Uterus (tissue), 4 donors: ENCODE measurements at places on chromosomes 7 and 10. TPM values are rescaled to one million over a fixed set of nuclear protein-coding genes. Genes with fewer than 3 reads are reported as not detected.

- peak; percentile 56 for DNase-seq
- H3K36me3 ChIP-seq: no peaks in the 10 kb centered on the region
- peak overlapping the region; percentile 75 for H3K27ac ChIP-seq
- no peaks in the 10 kb centered on the region for H3K4me1 ChIP-seq
- H3K27me3 ChIP-seq: no peaks in the 10 kb centered on the region
Measured at GRCh38 chr7:102914585-102914984, 1.8 kb downstream of the LRRC17 start.

GRCh38 chr7:98974906-98975816, 96.8 kb downstream of the TRRAP start:
- DNase-seq: no peak
- H3K27ac ChIP-seq: no peak overlapping the region
- no peaks in the 10 kb centered on the region for H3K36me3 ChIP-seq
- no peaks in the 10 kb centered on the region for H3K4me1 ChIP-seq
- H3K4me3 ChIP-seq: no peak overlapping the region

- H3K27ac ChIP-seq: no peak overlapping the region
- H3K4me3 ChIP-seq: no peak overlapping the region
- H3K36me3 ChIP-seq: no peaks in the 10 kb centered on the region
Measured at GRCh38 chr7:11843113-11843765, 11.2 kb upstream of the THSD7A start.

DNA sequence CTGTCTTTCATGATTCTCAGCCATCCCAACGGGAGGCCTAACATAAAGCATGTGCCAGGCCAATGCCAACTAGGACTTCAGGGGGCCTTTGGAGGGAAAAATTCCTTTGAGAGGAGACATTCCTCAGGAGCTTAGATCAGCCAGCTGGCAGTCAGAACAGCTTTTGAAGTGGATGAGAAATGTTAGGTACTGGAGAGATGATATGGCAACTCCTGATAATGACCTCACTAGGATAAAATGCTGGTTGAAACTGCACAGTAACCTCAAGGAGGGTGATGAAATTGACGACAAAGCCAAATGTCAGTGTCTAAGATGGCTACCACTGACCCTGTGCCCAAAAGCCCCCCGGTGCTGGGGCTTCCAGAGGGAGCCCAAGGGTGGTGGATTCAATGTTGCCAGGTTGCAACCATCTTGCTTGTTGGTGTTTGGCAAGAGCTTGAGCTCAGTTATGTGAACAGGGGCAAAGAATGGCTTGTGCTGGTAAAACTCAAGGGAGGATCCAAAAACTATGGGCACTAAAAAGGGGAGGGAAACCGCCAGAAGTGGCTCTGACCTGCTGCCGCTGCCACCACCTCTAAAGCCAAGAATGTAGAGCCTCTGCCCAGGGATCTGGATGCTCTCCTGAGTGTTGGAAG, 121.2 kb downstream of the UBE2H start:
- H3K36me3 ChIP-seq: no peaks in the 10 kb centered on the region
- DNase-seq: peak; percentile 56
- H3K27me3 ChIP-seq: no peaks in the 10 kb centered on the region
- no peak overlapping the region for H3K4me3 ChIP-seq
- peaks cover 6% of the 10 kb centered on the region for H3K4me1 ChIP-seq
- H3K27ac ChIP-seq: peak overlapping the region; percentile 80

C7orf33 gene
- total RNA-seq: not detected

- no peaks in the 10 kb centered on the region for H3K27me3 ChIP-seq
- no peak overlapping the region for H3K27ac ChIP-seq
- H3K4me1 ChIP-seq: no peaks in the 10 kb centered on the region
Measured at GRCh38 chr10:75250934-75251333, 15.2 kb upstream of the COMTD1 start.

GRCh38 chr10:127407551-127407950, 141.6 kb upstream of the NPS start:
- no peaks in the 10 kb centered on the region for H3K36me3 ChIP-seq
- H3K4me3 ChIP-seq: no peak overlapping the region
- DNase-seq: no peak
- no peak overlapping the region for H3K27ac ChIP-seq
- H3K27me3 ChIP-seq: no peaks in the 10 kb centered on the region
- no peaks in the 10 kb centered on the region for H3K4me1 ChIP-seq
